ENCODE measurements at places on chromosomes 3 and 15.

GRCh38 chr3:147407498-147408187 is 1.3 kb upstream of the ZIC4 start:
- DNase-seq: no peak

- DNase-seq: no peak
Observed at GRCh38 chr15:66877477-66878271, 175.6 kb downstream of the SMAD6 start.

DNA sequence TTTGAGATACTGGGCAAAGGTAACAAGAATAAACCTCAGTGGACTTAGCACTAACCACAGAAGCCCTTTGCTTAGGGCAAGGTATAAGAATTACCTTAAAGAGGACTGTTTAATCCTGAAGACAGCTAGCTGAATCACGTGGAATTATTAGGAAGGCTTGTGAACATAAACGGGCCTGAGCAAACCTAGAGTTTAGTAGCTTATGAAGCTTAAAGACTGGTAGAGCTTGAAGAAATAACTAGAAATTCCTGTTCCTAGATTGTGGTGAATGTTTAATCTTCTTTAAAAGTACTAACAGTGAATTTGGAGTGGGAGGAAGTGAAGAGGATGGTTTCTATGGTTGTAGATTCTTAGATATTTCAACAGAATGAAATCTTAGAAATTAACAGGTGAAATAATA is 428.9 kb upstream of the THRB start:
- no peak for DNase-seq

- no peak for DNase-seq
Observed at GRCh38 chr15:69055251-69055650, 40.8 kb downstream of the NOX5 start.

DNA sequence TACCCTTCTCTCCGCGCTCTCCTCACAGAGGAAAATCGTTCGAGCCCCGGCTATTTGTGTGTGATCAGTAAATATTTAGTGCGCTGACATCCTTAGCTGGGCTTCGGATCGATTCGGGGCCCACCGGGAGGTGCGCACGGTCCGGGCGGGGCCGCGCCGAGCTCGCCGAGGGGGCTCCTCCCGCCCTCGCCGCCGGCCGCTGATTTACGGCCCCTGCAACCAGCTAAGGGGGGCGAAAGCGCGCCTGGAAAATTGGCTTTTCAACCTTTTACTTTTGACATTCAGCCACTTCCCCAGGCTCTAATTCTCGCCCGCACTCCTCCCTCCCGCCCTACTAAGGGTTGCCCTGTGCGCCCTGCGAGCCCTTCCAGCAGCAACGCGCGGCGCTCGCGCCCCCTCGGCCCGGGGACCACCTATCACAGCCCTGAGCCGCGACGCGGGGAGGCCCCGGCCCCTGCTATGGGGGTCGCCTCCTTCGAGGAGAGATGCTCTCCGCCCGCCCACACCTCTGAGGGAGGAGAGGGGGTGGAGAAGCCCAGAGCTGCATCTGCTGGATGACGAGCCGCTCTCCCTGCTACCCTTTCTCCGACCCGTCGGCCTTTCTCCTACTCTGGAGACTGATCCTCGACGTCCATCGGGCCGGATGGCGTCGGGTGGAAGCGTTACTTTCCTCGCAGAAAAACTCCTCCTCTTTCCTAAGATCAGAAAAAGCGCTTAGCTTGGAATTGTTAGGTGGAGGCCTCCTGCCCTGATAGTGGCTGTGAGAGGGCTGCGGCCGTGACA is 7.8 kb upstream of the NR2F2 start:
- no peak for DNase-seq

DNA sequence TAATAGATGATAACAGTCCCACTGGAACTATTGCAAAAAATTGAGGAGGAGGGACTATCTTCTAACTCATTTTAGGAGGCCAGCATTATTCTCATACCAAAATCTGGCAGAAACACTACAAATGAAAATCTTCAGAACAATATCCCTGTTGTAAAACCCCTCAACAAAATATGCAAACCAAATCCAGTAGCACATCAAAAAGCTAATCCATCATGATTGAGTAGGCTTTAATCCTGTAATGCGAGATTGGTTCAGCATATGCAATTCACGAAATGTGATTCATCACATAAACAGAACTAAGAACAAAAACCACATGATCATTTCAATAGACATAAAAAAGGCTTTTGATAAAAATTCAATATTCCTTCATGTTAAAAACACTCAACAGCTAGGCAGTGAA is 23.9 kb upstream of the PLSCR2 start:
- DNase-seq: no peak

DNA sequence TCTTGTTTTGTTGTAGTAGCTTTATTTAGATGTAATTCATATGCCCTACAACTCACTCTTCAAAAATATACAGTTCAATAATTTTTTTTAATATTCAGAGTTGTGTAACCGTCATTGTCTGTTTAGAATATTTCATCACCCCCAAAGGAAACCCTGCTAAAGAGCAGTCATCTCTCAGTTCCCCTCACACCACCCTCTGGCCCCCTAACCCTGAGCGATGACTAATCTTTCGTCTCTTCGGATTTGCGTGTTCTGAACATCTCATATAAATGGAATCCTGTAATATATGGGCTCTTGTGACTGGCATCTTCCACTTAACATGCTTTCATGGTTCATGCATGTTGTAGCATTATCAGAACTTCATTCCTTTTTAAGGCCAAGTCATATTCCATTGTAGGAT is 183.8 kb downstream of the ATG7 start:
- DNase-seq: no peak

GRCh38 chr15:39502082-39502447 is 78.8 kb upstream of the THBS1 start:
- DNase-seq: no peak
